IMR-90 (cell line): ENCODE measurements at places on chromosomes 5 and 9. TPM values are rescaled to one million over a fixed set of nuclear protein-coding genes. Genes with fewer than 3 reads are reported as not detected.
A peak's percentile ranks its signal among the peaks of the same experiment; 100 is the strongest.

GRCh38 chr9:130636648-130637020 lies 27.8 kb upstream of the PRDM12 start:
- DNase-seq, result no peak

DNA sequence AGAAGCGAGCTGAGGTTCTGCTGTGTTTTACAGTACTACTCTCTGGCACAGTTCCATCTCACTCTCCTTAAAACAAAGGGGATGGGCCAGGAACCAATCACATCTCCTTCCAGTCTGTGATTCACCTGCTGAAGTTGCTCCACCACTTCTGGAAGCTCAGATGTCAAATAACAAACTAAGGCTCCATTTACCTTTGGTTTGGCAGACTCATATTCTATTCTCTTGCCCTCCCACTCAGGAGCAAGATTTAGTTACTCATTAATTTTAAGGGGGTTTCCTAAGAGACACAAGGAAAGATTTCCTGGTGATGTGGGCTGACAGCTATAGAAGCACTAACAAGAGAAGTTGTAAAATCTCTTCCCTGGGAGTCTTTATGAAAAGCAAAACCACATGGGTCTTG lies 37.8 kb upstream of the KIF2A start:
- DNase-seq, result no peak

GRCh38 chr5:139543423-139543991 lies 17.6 kb upstream of the UBE2D2 start:
- peak; percentile 5 for DNase-seq

- DNase-seq, result no peak
Observed at GRCh38 chr9:135253305-135254004, 166.0 kb downstream of the OLFM1 start.

DNA sequence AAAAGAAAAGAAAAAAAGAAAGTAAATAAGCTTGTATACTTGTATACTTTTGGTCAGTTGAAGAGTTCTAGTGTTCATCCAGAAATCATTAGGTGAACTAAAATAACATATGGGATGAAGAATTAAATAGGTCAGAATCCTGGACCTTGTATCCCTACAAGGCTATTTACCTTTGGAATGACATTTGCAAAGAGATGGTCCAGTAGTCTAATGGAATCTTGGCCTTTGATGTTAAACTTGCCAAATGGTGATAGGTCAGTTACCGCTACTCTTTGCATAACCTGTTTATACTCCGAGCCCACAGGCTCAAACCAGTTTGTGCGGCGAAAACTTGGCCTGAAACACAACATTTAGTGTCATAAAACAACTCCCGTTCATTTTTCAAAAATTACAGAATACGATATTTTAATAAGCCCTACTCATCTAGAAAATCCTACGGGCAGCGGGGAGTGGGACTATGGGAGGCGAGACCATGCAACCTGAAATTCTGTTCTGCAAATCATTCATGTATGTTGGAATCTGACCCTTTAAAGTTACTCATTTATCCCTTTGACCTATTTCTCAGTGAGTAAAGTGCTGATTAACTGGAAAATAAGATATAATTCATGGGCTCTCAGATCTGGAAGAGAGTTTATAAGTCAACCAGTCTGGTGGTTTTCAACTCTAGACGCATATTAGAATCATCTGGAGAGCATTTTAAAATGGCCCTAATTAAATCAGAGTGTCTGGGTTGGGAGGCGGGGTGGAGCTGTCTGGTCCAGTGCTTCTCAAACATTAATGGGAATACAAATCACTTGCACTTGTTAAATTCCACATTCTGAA lies 38.6 kb downstream of the DMGDH start:
- no peak for DNase-seq

- no peak for DNase-seq
Observed at GRCh38 chr5:139389701-139390638, at the start of gene MZB1. Gene MZB1, minus strand, starts transcription at chr5:139389913. Its CDS starts 57 bp downstream, at chr5:139389856.

GRCh38 chr9:127562841-127563401 lies 49.2 kb upstream of the STXBP1 start:
- peak; percentile 87 for DNase-seq

DNA sequence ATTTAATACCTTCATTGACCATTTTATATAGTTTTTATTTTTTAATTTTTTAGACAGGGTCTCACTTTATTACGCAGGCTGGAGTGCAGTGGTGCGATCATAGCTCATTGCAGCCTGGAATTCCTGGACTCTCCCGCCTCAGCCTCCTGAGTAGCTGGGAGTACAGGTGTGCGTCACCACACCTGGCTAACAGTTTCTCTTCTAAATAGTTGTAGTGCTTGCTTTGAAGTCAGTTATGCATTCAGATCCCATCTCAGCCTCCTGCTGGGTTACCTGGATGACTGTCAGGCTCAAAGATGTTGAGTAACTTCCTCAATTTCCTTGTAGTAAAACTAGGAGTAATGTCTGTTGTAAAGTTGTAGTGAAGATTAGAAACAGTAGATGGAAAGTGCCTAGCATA lies 21.4 kb downstream of the SNX18 start:
- DNase-seq, result no peak

- DNase-seq, result no peak
Observed at GRCh38 chr5:83750749-83751148, 30.1 kb upstream of the HAPLN1 start.

- no peak for DNase-seq
Observed at GRCh38 chr5:151692312-151692711, 5.6 kb upstream of the SPARC start.

DNA sequence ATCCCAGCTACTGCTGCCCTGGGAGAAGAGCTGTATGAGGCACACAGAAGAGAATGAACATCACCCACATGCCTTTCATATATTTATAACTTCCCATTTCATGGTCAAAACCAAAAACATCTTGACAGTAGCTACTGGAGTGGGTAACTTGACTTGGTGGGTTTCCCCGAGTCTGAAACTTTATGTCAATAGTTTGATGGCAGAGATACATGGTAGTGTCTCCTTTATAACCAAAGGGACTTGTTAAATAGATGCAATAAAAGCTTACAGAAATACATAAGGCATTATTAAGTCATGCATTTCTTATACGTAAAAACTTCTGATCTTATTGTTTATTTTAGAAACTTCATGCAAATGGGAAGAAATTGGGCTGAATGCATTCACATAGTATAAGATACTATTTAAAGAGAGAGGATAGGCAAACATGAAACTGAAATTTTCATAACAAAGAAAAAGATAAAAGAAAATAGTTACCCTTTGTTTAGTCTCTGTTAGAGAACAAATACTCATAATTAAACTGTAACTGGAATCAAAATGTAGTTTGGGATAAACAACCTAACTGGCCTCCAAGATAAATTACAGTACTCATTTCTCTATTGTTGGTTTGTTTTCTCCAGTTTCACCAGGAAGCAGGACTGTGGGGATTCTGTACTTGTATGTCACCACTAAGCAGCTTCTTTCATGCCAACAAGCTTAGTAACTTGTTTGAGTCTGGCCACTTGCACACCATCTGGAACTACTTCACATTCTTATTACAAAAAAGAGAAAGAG lies 459.3 kb upstream of the MEF2C start:
- peak; percentile 86 for DNase-seq

DNA sequence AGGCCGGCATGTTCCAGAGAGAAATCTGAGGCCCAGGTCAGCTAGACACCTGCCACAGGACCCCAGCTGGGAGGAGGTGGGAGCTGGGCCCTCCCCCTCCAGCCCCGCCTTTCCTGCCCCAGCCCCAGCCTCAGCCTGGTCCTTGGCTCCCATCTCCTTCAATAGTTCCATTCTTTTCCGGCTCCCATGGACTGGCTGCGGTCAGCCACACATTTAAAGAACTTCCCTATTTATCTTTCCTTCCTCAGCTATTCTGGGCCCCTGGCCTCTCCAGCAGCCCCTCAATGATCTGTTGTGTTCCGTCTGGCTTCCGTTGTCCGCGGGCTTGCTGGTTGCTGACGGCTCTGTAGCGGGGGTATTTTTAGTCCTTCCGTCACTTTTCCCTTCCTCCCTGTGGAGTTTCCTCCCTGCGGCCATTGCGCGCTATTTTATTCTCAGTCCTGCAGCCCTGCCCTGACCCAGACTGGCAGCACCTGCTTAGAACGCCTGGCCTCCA lies 73.8 kb downstream of the AMBP start:
- DNase-seq, result no peak

GRCh38 chr9:14165376-14166035 lies 148.4 kb downstream of the NFIB start:
- DNase-seq, result no peak

DNA sequence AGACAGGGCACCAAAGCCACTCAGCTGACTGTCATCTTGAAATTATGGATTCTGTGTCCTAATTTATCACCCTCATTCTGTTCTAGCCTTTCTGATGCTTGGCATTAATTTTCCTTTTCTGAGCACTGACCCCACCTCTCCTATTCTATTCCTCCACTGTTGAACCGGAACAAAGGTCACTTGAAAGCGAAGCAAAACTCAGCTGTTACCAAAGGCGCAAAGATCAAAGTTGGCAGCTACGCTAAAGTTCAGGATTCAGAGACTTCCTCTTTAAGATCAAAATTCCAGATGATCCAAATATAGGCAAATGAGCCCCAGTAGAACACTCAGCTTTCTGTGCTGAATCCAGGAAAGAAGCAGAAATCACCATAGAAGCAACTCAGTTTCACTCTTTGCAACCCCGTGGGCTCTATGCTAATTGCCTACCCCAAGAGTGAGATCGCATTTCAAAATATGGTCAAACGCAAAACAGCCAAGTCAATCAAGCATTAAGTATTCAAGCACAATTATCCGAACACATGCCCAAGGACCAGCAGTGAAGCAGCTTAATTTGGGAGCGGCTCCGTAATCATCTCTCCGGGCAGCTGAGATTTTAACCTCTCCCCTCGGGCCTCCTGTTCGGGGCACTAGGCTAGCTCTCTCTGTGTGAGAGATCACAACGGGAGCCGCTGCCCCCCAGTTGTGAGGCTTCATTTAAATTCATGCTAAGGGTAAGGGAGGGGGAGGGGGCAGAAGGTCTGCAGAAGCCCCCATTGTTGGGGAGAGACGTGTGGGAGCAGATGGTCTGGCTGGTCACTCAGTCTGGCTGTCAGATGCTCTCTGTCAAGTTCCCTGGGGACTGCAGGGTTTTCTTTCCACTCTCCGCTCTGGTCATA lies 288.6 kb downstream of the ELAVL2 start:
- DNase-seq, result no peak

- no peak for DNase-seq
Observed at GRCh38 chr5:5533927-5534326, 111.5 kb downstream of the ICE1 start.

- DNase-seq, result peak; percentile 84
Observed at GRCh38 chr9:121434969-121435368, 64.7 kb downstream of the GGTA1 start.

- no peak for DNase-seq
Observed at GRCh38 chr9:13606586-13606985, 327.1 kb upstream of the MPDZ start.

GRCh38 chr5:91221917-91222316 lies 161.2 kb downstream of the ARRDC3 start:
- no peak for DNase-seq

GRCh38 chr9:109498195-109499092 lies at the start of gene PTPN3:
Gene PTPN3, minus strand, starts transcription at chr9:109498307. Its CDS starts 34,873 bp downstream, at chr9:109463434.
- no peak for DNase-seq

GRCh38 chr9:96493757-96494156 lies 43.8 kb downstream of the HABP4 start:
- no peak for DNase-seq

DNA sequence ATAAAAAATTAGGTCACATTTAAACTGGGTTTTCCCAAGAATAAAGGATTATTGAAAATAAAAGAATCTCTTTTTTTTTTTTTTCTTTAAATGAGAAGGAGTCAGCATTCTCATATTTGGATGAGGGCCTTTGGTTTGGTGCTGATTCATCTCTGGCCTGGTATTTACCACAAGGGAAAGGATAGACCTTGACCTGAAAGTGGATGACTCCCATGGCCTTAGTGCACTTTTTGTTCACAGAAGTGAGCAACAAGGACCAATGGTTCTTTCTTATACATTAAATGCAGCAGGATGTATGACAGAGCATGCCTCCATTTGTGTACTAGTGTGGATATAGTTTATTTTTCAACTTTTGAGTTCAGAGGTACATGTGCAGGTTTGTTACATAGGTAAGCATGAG lies 6.9 kb downstream of the YTHDC2 start:
- DNase-seq, result peak; percentile 70

Gene AGXT2
- not detected in 2 replicates for total RNA-seq

Gene WHRN
- 0.18 and 0.28 TPM in 2 replicates for total RNA-seq

Gene SH3RF2
- 1.1 and 1.3 TPM in 2 replicates for total RNA-seq

Gene OR1Q1
- not detected in 2 replicates for total RNA-seq

Gene TLR4
- total RNA-seq, result under 0.01 TPM in 2 replicates

Gene MSX2
- total RNA-seq, result 1.9 and 2.2 TPM in 2 replicates

Gene PCDHGA6
- total RNA-seq, result 4.1 and 4.2 TPM in 2 replicates

Gene SEC16A
- total RNA-seq, result 12.2 and 12.8 TPM in 2 replicates

Gene CD74
- total RNA-seq, result 0.18 and 0.28 TPM in 2 replicates

Gene ENTPD8
- not detected in 2 replicates for total RNA-seq
